Cortex of kidney (tissue), 1 donor: ENCODE measurements at places on chromosomes 2 and 18.

DNA sequence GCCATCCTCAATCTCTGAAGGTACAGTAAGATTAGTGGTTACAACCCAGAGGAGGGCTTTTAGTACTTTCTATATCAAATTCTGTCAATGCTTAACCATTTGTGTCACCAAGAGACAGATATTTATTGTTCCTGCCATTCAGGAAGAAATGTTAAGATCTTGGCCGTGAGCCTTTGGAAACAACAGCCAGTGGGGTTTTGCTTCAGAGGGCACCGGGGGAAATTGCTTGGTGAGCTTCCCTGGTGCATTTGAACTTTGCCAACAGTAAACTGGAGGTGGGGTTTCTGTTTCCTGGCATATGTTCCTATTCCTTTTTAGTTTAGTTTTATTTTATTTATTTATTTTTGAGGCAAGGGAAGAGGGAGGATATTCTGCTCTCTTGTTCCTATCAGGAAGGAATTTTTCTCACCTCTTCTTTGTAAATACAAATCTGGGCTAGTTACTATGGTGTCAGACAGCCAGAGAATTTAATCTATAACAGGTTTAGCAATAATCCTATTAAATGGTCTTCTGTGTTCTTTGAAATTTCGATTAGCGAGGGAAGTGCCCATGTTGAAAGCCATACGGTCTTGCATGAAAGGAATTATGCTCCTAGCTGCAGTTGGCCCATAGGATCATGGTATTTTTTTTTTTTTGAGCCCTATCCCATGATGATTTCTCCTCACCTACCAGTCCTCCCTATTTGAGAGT lies 95.7 kb downstream of the MAIP1 start:
- no peak for DNase-seq

GRCh38 chr2:147989809-147990403 lies 30.6 kb downstream of the ORC4 start:
- no peak for DNase-seq

GRCh38 chr18:76708071-76708721 lies 114.2 kb upstream of the ZNF236 start:
- no peak for DNase-seq

DNA sequence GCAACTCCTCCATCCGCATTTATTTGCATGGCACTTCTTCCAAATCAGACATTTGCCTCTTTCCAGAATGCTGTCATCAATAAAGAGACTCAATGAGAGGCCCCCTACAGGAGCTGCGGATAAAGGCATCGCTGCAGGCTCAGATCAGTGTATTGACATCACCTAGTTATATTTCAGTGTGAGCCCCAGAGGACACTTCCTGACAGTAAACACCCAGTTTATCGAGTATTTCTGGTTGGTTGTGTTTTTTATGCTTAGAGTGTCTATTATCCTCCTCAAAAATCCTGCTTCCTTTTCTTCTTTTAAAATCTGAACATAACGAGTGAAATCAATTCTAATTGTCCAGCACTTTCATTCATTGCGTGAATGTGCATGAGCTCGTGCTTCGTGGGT lies 38.8 kb downstream of the NRP2 start:
- no peak for DNase-seq

- no peak for DNase-seq
These were observed 1.4 kb downstream of the WNT6 start for GRCh38 chr2:218860950-218861381.

DNA sequence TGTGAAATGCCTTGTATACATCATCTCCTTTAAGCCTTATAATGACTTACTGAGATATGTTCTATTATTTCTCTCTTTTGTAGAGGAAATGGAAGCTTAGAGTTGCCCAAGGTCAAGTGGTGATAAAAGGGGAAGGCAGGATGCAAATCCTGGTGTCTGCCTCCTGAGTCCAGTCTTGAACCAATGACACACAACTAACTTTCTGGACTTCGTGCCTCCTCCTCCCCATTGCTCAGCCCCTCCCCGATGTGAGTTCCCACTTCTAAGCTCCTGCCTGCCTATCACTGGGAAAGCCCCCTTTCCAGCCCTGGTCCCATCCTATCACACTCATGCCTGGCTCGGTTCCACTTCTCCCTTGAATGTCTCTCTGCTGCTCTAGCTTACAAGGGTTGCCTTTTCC lies 6.9 kb upstream of the CTIF start:
- no peak for DNase-seq

- DNase-seq = no peak
These were observed 41.6 kb downstream of the CREB1 start for GRCh38 chr2:207571370-207571769.

GRCh38 chr2:127562936-127563335 lies 27.5 kb downstream of the MYO7B start:
- no peak for DNase-seq

GRCh38 chr2:207321514-207321913 lies 155.8 kb upstream of the KLF7 start:
- DNase-seq = no peak

DNA sequence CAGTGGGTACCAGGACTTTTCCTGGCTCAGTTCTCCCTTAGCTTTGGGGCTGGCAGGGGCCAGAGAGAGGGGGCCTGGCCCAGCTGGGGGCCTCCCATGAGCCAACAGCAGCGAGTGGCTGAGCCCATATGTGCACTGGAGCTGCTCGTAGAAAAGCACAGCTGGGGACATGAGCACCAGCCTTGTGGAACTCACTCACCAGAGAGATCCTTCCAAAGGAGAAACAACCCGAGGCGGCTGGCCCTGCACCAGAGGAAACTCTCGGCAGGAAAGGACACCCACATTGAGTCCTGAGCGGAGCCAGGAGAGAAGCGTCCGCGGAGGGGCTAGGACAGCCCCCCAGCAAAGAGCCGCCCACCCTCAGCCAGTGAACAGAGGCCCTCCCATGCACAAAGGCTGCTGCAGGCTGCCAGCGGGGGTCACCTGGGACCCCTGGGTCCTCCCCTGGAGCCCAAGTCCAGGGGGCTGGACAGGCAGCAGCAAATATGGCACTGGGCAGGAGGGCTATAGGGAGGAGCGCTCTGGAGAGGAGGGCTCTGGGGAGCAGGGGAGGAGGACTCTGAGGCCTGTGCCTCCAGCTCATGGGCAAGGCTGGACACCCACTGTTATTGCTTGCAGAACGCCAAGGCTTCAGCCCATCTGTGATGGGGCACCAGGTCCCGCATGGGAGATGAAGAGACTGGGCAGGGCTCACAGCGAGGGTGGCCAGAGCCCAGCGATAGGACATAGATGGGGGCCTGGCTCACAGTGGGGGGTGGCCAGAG lies 42.1 kb upstream of the SNED1 start:
- no peak for DNase-seq

- no peak for DNase-seq
These were observed at the start of gene CYRIA for GRCh38 chr2:16665748-16666448. Gene CYRIA, minus strand, starts transcription at chr2:16665834. Its CDS starts 77,715 bp downstream, at chr2:16588119.

GRCh38 chr2:20925265-20925889 lies 102.5 kb upstream of the LDAH start:
- no peak for DNase-seq

DNA sequence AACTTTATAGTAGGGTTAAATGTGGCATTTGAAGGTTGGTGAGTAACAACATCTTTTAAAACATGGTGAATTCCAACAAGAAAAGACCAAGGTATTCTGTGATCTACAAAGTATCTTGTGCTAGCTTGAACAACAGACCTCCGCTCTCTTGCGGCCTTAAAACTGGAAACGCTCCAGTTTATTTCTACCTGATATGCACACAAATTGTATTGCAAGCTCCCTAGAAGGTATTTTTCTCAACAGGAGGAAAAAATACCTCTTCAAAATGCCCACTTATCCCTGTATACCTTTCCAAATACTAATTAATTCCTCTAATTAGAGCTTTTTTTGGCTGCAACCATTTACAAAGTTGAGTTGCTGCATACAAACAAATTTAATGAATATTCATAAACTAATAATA lies 69.5 kb downstream of the KCNH7 start:
- DNase-seq = no peak

GRCh38 chr2:58891828-58892377 lies 650.8 kb upstream of the FANCL start:
- DNase-seq = no peak

- DNase-seq = no peak
These were observed 2.8 kb downstream of the SRSF7 start for GRCh38 chr2:38748391-38748790.

- DNase-seq = no peak
These were observed 3.7 kb downstream of the GKN1 start for GRCh38 chr2:68978098-68978497.

- no peak for DNase-seq
These were observed 33.4 kb upstream of the SLC9A2 start for GRCh38 chr2:102585847-102586404.

DNA sequence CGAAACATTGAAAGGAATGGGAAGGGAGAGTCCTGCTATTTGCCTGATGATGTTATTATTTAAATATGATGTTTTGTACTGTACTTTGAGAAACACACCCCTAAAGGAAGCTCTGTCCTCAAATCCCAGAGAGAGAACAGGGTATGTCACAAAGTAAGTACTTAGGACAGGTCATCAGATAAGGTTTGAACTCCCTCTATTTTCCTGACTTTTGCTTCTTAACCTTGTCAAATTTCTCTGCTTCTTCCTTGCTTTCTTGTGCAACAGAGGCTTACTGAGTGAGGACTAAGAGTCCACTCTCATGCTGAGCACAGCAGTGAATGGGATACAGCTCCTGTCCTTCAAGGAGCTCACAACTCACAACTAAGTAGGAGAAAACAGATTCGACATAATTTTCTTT lies 3.7 kb downstream of the DGUOK start:
- DNase-seq = no peak

DNA sequence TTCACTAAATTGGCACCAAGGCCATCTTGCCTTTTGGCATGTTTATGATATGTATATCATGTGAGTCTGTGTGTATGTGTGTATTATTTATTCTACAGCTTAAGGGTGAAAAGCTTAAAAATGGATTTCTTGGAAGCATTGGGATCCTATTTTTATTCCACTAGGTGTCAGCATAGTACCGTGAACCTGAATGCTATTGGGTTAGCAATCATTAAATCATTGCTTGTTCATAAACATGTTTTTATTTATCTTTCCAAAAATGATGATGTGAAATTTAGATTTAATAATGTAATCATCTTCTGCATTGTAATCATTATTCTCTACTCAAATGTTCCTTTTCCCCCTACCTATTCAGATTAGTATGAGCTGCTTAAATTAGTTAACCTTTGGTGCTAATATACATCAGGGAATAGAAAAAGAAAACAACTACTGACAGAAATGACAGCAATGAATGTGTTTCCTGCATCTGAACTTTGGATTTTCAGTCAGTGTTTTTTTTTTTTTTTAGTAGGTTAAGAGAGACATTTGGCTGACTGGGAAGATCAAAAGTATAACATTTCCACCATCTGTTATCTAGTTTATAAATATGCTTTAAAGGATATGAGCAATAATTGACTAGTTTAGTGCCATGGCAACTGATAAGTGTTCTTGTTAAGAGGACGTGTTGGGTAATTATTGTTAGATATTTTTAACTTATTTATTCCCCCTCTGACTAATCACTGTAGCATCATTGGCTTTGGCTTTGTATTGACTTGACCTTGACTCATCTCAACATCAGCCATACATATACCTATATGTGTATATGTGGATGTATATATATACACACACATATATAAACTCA lies 14.1 kb upstream of the ZSWIM2 start:
- no peak for DNase-seq

GRCh38 chr18:23814991-23815614 lies 125.8 kb downstream of the LAMA3 start:
- DNase-seq = no peak

DNA sequence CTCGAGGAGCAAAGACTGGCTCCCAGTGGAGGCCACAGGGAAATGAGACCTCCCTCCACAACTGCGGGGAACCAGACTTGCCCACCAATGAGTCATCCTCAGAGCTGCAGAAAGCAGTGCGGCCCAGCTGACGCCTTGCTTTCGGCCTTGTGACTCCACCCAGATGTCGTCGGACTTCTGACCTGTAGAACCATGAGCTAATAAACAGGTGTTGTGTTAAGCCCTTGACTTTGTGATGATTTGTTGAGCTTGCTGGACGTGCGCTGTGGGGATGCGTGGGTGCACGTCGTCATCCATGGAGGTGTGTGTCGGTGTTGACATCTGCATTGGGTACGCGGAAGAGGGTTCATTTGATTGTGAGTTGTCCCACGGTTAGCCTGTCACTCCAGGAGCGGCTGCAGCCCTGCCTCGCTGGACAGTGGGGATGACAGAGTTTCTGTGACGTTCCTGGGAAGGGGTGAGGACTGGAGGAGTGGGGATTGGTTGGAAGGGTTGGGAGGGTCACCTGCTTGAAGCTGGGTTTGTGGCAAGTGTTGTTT lies 154.1 kb downstream of the SH3BP4 start:
- DNase-seq = no peak

DNA sequence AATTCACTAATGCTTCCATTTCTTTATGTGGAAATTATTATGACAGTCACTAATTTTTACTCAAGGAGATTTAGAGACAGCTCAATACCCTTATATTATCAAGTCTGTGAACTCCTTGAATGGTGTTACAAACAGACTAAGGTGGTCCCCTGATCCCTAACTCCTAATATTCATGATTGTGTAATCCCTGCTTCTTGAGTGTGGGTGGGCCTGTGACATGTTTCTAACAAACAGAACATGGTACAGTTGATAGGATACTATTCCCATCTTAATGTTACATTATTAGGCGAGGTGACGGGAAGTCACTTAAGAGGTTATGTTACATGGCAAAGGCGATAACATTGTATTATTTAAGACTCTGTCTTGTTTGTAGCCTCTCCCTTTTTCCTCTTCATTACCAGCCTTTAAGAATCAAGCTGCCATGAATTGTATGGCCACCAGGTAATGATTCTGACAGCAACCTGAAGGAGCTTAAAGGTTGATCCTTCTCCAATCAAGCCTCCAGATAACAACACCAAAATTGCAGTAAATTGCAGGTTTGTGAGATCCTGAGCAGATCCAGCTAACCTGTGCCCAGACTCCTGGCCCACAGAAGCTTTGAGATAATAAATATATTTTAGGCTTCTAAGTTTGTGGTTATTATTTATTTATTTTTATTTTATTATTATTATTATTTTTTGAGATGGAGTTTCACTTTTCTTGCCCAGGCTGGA lies 32.1 kb downstream of the CYTIP start:
- DNase-seq = no peak
